CD4-positive, alpha-beta T cell treated with Interleukin-6 for 4 hours (primary cell): ENCODE measurements at places on chromosomes 2 and 18.
A peak's percentile ranks its signal among the peaks of the same experiment; 100 is the strongest.

DNA sequence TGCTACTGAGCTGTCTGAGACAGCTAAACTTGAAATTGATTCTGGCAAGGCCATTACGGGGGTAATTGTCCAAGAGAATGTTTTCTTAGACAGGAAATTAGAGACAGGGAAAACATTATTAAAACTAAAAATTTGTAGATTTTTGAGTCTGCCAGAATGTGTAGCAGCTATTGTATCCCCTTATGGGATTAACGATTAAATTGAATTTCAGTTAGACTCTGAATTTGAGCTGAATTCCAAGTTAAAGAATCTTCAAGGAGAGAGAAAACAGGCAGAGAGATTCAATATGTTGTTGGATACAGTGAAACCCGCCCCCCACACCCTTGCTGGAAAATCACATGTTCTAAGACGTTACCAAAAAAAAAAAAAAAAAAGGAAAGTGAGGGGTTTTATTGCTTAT lies 32.7 kb upstream of the CCDC68 start:
- DNase-seq = no peak

DNA sequence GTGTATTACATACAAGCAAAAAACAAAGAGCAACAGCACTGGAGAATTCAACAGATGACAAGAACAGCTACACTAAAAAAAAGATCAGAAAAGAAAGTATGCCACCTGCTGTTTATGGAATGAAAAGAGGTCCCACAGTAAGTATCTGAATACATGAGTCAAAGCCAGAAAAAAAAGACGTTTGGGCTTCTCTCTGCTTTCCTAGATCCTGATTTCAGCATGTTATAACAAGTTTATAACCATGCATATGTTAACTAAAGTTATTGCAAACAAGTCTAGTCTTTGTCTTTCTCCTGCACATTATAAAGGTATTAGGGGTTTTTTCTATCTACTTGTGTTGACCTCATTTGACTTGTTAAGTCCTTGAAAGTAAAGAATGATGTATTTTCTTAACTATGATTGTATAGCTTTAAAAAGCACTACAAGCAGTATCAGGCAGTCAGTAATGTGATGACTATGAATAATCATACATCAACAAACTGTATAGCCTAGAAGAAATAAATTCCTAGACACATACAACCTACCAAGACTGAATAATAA lies 108.5 kb upstream of the COL5A2 start:
- no peak for DNase-seq

GRCh38 chr2:134846213-134846612 lies 7.8 kb downstream of the ACMSD start:
- DNase-seq = no peak

DNA sequence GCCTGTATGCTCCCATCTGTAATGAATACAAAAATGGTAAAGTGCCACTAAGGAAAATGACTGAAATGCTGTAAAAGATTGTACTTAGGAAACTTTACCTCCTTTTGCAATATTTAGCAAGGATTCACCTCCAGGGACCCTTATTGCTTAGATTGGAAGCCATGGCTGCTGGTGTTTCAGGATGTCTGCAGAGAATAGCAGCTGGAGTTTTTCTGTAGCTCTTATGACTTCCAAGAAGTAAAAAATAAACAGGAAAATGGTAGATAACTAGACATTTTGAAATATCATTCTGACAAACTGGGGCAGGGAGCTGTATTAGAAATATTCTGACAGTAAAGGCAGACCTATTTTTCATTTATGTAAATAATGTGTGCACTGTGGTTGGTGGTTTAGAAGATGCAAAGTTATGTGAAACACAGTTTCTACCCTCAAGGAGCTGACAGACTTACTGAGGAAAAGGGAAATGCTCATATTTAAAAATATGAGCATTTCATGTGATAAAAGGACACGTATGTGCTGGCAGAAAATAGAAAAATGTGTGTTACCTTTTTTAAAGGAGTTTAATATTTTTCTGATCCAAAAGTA lies 224.9 kb upstream of the BOD1L2 start:
- no peak for DNase-seq

- peak; percentile 38 for DNase-seq
Measured at GRCh38 chr2:106138543-106139237, 55.4 kb downstream of the UXS1 start.
